Non-pigmented ciliary epithelial cell (primary cell): ENCODE measurements at places on chromosomes 13 and 19.

- no peak for DNase-seq
Observed at GRCh38 chr19:12139269-12139668, 881 bp downstream of the ZNF20 start.

- DNase-seq = no peak
Observed at GRCh38 chr13:73861136-73861535, 273.1 kb downstream of the KLF12 start.

DNA sequence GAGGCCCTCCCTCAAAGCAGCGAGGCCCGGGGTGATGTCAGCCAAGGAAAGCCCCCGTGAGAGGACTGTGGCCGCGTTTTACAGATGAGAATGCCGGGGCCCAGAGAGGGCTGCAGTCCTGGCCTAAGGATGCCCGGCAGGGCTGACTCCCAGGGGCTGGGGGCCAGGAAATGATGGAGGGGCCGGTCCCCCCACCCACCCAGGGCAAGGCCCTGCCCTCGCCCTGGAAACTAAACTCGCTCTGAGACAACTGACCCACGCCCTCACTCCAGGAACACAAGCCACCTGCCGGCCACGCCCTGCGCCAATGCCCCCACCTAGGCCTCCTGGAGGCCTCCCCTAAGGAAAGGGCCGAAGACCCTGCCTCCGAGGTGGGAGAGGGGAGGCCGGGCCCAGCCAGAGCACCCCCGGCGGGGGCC, 7.2 kb downstream of the ZBTB7A start:
- DNase-seq = no peak

DNA sequence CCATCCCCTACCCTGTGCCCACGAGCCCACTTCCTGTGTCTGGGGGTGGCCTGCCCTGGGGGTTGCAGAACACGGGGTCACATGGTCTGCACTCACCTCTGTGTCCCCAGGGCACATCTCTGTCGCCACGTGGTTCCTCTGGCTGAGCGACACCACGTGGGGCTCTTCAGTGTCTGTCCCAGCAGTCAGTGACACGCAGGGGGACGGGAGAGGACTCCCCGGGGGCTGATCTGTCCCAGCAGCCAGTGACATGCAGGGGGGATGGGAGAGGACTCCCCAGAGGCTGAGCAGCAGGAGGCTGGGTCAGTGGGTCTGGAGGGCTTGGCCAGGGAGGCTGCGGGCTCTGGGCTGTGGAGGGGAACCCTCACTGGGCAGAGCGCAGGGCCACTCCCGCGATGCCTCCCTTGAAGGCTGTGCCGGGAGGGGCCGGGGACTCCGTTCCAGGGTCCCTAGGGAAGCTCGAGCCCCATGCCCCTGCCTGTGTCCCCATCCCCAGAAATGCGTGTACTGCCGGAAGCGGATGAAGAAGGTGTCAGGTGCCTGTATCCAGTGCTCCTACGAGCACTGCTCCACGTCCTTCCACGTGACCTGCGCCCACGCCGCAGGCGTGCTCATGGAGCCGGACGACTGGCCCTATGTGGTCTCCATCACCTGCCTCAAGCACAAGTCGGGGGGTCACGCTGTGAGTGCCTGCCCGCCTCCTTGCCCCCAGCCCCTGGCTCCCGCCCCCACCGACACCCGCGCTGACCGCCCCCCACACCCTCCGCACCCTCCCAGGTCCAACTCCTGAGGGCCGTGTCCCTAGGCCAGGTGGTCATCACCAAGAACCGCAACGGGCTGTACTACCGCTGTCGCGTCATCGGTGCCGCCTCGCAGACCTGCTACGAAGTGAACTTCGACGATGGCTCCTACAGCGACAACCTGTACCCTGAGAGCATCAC, 174.8 kb downstream of the KDM4B start:
- DNase-seq = no peak

- DNase-seq = no peak
Observed at GRCh38 chr19:54448040-54448773, 792 bp upstream of the LENG8 start.

DNA sequence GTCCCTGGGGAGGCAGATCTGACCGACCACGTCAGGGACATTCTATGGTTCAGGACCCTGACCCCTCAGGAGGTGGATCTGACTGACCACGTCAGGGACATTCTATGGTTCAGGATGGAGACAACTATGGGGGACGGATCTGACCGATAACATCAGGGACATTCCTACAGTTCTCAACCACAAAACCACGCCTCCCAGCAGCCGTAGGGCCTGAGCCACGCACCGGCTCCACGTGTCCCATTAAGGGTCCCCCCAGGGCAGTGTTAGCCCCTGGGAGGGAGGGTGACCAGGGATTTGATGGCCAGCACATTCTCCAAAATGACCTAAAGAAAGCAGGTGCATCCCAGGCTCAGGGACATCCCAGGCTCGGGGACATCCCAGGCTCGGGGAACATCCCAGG, 49.0 kb upstream of the C13orf46 start:
- DNase-seq = no peak

DNA sequence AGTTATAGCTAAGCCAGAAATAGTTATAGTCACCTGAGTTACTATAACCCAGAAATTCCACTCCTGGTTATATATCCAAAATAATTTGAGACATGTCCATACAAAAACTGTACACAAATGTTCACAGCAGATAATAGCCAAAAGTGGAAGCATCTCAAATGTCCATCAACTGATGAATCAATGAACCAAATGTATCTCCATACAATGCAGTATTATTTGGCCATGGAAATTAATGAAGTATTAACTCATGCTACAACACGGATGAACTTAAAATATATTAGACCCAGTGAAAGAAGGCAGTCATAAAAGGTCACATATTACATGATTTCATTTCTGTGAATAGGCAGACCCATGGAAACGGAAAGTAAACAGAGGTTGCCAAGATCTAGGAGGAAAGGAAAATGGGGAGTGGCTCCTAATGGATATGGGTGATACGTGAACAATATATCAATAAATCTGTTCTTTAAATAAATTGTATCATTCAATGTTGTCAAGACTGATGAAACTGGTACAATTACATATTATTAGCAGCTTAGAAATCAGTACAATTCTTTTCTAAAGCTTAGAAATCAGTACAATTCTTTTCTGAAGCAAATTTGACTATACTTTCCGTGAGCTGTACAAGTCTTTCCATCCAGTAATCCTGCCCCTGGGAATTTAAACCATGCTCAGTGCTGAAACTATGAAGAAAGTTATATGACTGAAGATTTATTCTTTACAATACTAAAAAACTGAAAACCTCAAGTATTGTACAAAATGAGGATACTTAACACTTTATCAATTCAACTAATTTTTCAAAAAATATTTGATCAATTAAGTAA, 47.0 kb upstream of the DIAPH3 start:
- no peak for DNase-seq

- DNase-seq = no peak
Observed at GRCh38 chr19:1882089-1882785, 3.1 kb downstream of the ABHD17A start.

- DNase-seq = no peak
Observed at GRCh38 chr13:111323950-111324651, 3.7 kb downstream of the TEX29 start.
